ENCODE measurements at places on chromosomes 1 and 21.

- DNase-seq: no peak
Measured at GRCh38 chr1:36942148-36942547, 92.2 kb downstream of the GRIK3 start.

DNA sequence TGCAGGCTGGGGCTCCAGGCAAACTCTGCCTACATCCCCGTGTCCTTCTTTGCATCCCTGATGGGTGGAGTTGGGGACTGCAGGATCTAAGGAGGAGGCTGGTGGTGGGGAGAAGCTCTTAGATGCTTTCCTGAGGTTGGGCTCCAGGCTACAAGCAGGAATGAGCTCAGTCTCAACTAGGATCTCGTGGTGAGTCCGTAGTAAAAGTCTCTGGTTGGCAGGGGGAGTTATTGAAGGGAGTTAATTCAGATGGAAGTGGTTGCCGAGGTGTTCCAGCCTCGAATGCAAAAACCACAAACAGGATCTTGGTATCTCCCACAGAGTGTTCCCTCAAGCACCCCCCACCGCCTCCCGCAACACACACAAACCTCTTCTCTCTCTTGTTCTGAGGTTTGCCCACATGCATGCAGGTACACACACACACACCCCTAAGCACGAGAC, 35.0 kb downstream of the TMCC2 start:
- no peak for DNase-seq

DNA sequence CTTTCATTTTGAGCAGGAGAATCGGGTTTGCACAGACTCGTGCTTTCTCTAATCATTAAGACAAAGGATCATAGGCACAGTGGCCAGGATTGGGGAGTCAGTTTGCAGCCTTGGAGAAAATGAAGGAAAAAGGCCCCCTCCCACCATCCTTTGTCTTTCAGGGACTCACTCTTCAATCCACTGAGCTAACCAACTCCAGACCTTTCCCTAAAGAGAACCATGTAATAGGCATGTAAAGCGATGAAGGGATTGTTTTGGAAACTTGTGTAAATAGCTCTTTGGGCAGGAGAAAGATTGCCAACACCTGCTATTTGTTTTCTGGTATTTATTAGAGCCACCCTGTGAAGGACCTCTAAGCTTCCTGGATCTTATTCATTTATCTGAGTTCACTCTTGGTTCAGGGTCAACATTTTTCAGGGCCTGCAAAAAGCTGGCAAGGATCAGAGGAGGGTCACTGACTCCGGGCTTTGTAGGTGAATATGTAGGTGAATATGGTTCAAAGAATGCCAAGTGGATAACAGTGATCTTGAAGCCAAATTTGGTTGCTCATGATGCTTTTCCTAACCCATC, 192.6 kb upstream of the FGGY start:
- no peak for DNase-seq

DNA sequence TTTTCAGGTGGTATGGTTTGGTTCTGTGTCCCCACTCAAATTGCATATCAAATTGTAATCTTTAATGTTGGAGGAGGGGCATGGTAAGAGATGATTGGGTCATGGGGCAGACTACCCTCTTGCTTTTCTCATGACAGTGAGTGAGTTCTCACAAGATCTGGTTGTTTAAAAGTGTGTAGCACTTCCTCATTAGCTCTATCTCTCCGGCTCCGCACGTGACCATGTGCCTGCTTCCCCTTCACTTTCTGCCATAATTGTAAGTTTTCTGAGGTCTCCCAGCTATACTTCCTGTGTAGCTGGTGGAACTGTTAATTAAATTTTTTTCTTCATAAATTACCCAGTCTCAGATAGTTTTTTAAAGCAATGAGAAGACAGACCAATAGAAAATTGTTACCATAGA, 843.2 kb downstream of the AMY1C start:
- DNase-seq: no peak

DNA sequence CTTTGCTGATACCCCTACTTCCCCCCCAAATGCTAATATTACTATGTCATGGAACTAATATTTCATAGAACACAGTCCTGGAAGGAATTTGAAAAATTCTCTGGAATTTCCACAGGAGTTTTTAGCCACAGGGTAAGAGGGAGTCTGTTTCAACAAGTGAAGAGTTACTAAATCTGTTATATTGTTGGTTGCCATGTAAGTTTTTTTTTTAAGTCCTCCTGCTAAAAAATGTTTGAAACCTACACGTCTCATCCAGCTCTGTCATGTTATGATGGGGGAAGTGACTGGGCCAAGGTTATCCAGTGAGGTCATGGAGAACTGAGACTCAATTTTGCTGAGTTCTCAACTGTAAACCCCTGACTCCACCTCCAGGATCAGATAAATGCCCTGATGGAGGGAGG, 60.8 kb upstream of the USP24 start:
- DNase-seq: no peak

DNA sequence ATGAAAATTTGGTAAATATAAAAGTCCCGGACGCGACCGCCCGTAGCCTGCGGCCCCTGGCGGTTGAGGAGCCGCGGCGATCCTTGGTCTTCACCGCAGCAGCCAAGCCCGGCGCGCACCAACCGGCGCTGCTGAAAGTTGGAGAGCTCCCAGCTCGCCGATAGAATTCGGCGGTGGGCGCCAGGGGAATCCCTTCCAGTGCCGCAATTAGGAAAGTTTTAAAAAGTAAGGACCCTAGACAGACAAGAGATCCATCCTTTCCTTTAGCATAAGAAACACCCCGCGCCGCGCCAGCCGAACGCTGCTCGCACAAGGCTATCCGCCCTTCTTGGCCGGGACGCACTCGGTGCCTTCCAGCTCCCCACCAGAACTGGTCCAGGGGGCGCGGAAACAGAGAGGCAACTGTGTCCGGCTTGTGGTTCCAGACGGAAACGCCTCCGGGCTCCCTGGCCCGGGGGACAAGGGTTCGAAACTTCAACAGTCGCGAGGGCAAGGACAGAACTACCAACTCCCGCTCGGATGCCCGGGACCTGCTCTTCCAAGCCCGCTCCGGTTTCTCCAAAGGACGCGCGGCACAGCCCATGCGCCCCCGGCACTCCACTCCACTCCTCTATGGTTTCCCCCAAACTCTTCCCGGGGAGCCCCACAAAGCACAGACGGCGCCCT, 1.7 kb downstream of the FAM78B start:
- DNase-seq: peak; percentile 65

DNA sequence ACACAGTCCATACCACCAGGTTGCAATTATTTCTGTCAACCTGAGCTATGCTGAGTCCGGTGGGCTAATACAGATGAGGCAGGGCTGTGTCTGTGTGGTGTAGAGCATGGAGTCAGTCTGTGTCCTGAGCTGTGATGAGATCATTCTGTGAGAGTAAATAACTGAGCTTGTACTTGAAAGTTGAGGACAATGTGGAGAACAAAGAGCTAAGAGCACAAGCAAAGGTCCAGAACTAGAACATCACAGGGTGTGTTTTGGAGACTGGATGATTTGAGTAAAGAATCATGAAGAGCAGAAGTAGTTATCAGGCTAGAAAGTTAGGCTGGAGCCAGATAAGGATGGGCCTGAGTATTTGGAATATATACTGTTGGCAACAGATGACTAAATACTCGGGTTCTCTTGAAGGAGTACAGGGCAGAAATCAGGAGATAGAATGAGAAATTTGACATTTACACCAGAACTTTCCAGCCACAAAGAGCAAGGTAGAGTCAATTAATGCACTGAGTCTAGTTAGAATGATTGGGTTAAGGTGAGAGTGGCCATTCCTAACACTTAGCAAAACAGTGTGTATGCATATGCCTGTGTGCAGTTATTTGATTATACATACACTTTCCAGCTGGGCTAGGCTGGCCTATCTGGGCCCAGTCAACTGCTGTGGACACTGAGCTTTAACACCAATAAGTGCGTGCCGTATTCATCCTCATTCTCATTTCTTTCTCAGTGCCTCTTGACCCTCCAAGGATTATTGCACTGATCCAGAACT, 48.8 kb downstream of the LEPR start:
- DNase-seq: no peak

- peak; percentile 97 for DNase-seq
Measured at GRCh38 chr1:51729156-51729823, 112.4 kb downstream of the OSBPL9 start.

DNA sequence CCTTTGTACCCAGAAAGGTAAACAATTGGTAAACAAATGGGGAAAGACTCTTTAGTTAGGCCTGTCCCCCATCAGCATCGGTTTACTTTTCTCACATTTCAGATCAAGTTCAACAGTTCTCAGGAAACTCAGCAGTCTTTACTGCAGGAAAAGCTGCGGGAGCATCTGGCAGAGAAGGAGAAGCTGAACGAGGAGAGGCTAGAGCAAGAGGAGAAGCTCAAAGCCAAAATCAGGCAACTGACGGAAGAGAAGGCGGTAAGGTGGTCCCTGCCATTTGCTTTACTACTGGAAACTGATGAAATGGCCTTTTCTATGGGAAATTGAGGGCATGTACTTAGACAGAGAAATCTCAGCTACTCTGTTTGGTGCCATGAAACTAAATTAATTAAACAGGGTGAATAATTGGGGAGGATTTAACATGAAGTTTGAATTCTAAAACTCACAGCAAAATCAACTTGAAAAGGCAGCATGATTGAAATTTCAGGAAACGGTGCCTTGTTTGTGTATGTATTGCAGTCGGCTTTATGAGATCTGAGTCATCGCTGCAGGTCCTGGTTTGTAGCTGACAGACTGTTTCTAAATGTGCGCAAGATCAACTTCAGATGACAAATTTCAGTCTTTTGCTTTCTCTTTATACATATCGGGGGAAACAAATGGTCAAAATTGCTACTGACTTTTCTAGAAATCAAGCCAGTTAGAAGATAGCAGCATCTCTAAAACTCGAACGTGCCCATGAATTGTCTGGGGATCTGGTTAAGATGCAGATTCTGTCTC, 67.9 kb upstream of the EFHD2 start:
- no peak for DNase-seq

DNA sequence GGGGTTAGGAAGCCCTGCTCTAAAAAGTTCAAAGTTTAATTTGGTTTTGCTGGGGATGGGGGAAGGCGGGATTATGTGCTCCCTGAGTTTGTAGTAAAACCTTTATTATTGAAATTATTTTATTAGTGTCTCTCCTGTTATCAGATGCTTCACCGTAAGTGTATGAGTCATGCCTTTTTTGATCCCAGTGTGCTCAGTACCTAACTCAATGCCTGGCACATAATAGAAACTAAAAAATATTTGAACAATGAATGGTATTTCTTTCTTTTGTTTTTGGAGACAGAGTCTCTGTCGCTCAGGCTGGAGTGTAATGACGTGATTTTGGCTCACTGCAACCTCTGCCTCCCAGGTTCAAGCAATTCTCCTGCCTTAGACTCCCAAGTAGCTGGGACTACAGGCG, 6.4 kb downstream of the SNRPE start:
- DNase-seq: no peak

- no peak for DNase-seq
Measured at GRCh38 chr1:248825573-248825908, 174 bp downstream of the SH3BP5L start.

DNA sequence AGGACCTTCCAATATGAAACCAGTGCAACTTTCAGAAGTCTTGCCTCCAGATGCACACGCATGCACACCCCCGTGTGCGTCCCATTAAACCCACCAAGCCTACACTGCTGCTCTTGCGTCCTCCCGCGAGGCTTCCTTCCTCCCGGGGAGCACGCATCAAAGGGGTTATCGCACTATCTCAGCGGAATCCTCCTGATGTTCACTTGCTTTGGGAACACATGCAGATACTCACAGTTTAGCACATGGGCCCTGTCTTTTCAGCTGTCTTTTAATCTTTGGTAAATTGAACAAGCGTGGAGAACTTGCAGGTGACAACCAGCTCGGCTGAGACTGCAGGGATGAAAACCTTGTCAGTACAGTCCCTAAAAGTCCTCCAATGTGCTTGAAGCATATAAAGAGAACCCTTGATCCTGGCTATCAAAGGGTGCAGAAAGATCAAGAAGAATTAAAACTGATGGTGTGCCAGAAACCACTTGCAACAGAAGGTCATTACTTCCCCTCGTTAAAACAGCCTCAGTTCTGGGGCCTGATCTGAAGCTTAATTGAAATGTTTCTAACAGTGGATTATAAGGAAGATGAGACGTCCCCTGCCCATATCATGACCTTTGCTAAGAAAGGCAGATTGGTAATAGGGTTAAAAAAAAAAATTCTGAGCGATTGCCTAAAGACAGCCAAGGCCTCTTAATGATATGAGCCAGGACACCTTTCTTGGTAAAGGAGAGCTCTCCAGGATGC, 149.4 kb upstream of the LMO4 start:
- DNase-seq: peak; percentile 48

DNA sequence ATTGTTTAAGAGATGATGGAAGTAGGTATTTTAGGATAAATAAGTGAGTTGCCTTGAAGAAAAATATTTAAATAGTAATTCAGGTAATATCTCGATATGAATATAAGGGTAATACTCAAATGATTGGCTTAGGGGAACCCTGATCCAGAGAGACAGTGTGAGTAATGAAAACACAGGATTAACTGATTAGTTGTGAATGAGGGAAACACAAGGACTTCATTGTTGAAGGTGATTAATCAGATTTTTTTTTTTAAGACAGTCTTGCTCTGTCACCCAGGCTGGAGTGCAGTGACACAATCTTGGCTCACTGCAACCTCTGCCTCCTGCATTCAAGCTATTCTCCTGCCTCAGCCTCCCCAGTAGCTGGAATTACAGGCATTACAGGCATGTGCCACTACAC, 12.7 kb downstream of the SLC25A33 start:
- DNase-seq: no peak

GRCh38 chr21:35426469-35426868, 377.4 kb upstream of the RUNX1 start:
- peak; percentile 16 for DNase-seq

DNA sequence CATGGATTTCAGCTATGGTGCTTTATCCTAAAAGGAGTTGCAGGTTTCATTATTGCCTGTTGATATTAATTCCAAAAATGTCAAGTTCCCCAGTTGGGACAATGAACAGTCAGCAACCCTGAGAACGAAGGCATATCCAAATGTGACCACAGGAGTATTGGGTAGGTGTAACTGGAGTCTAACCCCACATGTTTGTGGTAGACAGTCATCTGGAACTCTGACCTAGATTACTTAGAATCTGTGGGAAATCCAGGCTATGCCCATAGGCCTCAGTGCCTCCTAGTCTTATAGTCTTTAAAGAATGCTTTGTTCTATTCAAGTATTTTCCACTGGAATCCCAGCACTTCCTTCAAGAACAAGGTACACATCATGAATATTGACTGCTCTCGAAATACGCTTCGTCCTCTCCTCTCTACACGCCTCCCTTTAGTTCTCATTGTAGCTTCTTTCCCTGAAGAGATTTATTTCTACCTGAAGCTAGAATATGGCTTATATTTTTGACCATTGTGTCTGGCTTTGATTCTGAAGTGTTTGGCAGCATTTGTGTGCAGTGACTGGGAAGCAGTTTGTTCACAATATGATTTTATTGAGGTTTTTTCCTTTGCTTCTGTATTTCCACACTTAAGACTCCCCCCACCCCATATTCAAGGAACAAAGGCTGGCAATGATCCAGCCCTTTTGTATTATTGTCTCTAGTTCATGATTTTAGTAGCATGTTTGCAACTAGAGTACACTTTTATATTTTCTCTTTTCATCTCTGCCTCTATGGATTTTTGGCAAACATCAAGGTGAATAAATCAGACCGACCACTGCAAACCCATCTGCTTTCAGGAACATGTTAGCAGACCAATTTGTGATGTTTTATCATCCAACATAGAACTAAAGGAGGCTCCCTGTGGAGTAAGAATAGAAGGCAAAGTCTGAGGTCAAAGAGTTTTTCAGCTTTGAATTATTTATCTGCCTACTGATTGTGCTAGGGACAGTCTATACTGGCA, 178.6 kb downstream of the GPR52 start:
- DNase-seq: no peak

GRCh38 chr1:230104395-230105244, 37.6 kb downstream of the GALNT2 start:
- DNase-seq: no peak

Data from NCI-H524 (cell line).